Activated gamma-delta T cell treated with Interleukin-2 at 50 U/mL for 16 hours (primary cell): ENCODE measurements at places on chromosomes 7 and 10.
A peak's percentile ranks its signal among the peaks of the same experiment; 100 is the strongest.

- DNase-seq, result no peak
Observed at GRCh38 chr10:44171765-44172164, 213.1 kb downstream of the CXCL12 start.

DNA sequence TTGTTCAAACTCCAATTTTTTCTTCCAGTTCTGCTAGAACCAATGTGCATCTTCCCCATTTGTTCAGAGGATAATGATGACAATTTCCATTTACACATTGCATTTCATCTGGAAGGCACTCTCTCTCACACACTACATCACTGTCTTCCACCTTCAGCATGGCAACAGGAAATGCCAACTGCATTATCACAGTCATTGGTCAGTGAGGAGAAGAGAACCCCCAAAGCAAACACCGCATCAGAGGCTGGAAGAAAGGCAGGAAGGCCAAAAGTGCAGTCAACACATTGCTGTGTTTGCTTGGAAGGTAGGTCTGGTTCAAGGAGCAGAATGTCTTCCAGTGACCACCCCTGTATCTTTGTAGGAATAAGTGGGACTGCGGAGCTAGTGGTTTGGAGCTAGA lies 192.2 kb upstream of the RHOBTB1 start:
- DNase-seq, result no peak

DNA sequence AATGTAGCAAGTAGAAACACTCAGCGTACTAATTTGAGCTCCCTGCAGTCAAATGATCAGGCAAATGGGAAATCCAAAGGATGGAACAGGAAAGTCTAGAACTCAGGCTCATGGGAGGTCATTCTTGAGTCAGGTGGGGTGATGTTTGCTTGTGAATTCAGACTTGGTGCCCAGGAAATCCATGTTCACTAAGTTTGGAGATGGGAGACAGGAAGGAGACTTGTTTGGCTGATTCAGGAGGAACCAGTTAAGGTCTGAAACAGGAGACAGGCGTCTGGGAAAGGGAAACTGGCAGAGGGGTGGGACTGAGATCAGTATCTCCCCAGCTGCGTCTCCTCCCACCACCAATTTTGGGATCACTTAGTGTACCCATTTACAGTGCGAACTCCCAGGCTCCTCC lies 38.4 kb upstream of the ZNF438 start:
- DNase-seq, result no peak

- no peak for DNase-seq
Observed at GRCh38 chr7:47726047-47726726, 144.3 kb upstream of the TNS3 start.

- no peak for DNase-seq
Observed at GRCh38 chr10:114845978-114846693, 24.6 kb downstream of the FHIP2A start.

GRCh38 chr10:69952069-69952800 lies 100.4 kb upstream of the MACROH2A2 start:
- DNase-seq, result no peak

- DNase-seq, result no peak
Observed at GRCh38 chr7:95375591-95376257, 20.5 kb downstream of the PON3 start.

DNA sequence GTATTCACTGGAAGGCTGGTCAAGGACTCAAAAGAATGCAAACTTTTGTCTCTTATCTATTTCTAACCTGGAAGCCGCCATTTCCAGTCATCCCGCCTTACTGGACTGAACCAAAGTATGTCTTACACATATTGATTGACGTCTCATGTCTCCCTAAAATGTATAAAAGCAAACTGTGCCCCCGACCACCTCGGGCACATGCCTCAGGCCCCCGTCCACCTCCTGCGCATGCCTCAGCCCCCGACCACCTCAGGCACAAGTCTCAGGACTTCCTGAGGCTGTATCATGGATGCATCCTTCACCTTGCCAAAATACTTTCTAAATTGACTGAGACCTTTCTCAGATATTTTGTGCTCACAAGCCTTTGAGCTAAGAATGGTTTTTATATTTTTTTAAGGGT lies 148.6 kb downstream of the PTPRN2 start:
- no peak for DNase-seq

DNA sequence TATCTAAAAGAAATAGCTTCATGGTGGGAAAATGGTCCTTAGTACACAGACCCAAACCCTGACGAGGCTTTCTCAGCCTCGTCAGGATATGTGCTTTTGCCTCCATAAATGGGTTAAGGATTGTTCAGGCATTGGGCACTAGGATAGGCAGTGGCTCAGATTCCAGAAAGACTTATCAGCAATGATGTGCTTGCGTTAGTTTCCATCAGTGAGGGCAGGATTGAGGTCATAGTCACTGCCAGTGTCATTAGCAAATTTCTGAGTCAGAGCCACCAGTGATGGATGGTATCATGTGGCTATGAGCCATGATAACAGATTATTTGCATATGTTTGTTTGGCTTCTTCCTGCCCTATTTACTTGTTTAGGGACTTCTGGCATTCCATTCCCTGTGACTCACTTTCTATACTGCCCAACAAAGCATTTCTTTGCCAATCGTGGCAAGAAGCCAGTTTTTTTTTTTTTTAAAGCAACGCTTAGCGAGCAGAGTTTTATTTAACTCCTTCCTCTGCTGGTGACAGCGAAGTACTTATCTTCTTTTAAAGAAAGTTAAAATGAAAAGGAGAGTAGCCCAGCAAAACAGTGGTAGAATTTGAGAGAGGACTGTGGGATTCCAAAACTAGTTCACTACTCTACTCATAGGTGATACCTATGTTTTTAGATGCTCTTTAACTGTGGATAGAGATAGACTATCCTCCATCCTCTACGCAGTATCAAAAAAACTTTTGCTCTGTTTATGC lies 44.4 kb downstream of the MYPN start:
- no peak for DNase-seq

DNA sequence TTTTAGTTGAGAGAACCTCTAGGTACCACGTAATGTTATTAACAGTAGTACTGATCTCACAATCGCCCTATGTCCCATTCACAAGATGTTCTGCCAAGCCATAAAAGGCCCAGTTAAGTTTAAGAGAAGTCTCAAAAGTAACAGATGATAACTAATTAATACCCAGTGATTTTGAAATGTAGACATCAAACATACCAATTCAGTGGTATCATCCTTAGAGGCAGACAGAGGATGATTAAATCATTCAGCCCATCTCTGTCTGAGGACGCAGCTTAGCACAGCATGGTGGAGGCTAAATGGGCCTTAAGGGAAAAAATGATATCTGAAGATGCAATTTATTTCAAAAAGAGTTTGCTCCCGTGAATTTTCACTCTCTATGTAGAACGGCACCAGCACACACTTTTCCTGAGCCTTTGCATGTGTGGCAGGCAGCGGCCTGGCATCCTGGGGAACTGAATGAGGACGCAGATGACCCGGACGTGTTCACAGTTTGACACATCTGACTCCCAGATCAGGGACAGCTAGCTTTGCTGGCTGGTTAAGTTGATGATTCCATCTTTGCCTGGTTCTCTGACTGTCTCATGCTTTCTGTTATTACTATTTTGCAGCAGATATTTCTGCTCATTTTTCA lies 13.4 kb downstream of the EGFR start:
- no peak for DNase-seq

DNA sequence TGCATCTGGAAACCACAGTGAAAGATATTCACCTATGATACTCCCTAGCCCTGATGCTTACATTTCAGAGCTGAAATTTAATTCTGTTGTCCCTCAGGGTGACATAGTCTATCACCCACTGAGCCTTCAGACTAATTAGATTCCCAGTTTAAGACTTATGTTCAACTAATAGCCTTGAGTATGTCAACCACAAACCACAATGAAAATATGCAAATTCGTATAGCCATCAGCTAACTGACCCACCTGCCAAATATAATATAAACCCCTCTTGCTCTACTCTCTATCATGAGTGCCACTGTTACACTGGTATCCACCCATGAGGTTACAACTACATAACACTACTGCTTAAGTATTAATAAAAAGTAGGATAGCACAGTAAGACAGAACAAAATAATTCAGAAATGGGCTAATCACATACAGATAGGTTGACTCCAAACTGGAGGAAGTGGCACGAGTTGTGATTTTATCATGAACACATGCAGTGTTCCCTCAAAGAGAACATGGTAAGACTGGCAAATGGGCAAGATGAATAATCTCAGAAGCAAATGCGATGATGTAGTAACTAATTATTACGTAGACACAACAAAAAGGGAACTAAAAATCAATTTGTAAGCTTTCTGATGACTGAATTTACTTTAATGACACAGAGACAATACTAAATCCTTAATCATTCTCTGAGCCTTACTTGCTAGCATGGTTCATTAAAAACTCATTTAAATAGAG lies 290.6 kb downstream of the PARD3 start:
- no peak for DNase-seq

DNA sequence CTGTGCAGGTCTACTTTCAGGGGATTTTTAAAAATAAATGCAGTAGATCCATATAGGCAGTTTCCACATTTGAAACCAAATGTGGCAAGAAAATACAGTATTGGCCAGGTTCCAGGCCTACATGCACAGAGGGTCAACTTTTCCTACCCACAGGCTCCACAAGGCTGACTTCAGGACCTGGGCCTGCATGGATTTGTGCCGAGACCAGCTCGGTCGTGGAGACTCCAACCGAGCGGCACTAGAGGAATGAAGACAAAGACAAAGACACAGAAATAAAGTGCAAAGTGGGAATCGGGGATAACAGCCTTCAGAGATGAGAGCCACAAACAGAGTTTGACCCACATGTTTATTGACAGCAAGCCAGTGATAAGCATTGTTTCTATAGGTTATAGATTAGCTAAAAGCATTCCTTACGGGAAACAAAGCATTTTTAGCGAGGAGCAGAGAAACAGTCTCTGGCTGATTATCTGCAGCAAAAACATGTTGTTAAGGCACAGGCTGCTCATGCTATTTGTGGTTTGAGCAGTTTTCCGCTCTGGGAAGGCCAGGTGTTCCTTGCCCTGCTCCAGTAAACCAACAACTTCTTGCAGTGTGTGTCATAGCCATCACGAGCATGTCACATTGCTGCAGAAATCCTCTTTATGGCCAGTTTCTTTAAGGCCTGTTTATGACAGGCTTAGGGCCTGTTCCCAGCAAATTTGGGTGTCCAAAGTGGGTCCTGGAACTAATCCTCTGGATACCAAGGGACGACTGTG lies 52.6 kb downstream of the ZNF37A start:
- no peak for DNase-seq

- no peak for DNase-seq
Observed at GRCh38 chr7:1678571-1679325, 8.7 kb downstream of the ELFN1 start.

DNA sequence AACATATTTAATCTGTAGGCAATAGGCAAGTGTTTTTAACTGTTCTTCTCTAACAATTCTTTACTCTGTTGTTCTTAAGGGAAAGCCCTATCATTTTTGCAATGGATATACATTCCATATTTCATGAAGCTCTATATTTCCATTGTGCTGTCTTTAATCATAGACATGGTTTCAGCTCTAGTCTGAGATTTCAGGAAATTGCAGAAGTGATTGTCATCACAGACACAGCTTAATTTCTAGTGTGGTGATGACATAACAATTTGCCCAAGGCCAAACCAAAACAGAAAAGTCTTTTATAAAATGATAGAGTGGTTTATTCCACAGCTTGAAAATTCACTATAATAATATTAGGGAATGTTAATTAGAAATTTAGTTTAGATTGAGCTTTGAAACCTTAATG lies 494.1 kb upstream of the SEMA3A start:
- no peak for DNase-seq

DNA sequence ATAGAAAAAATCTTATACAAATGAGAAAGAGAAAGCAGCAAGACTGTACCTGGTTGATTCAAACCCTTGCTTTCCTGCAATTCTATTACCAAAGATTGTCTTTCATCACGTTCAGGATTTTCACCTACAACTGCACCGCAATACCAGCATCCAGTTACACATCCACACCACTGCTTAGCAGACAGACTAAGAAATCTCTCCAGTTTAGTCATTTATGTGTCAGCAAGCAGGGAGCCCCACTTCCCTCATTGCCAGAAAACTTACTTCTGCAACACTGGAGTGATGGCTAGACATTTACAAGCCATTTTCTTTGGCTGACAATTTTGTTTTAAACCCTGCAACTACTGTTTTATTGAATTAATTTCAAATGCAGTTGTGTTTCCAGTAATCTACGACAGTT lies 359.6 kb upstream of the MEOX2 start:
- no peak for DNase-seq

GRCh38 chr7:149220534-149220933 lies 18.9 kb upstream of the ZNF212 start:
- DNase-seq, result no peak

- DNase-seq, result peak; percentile 62
Observed at GRCh38 chr10:80529604-80530003, 8.1 kb upstream of the SH2D4B start.

- DNase-seq, result no peak
Observed at GRCh38 chr10:125264091-125264490, 103.7 kb upstream of the CTBP2 start.

- DNase-seq, result no peak
Observed at GRCh38 chr10:104807581-104808310, 166.7 kb downstream of the SORCS3 start.

GRCh38 chr7:126778101-126778500 lies 474.6 kb downstream of the GRM8 start:
- DNase-seq, result no peak

DNA sequence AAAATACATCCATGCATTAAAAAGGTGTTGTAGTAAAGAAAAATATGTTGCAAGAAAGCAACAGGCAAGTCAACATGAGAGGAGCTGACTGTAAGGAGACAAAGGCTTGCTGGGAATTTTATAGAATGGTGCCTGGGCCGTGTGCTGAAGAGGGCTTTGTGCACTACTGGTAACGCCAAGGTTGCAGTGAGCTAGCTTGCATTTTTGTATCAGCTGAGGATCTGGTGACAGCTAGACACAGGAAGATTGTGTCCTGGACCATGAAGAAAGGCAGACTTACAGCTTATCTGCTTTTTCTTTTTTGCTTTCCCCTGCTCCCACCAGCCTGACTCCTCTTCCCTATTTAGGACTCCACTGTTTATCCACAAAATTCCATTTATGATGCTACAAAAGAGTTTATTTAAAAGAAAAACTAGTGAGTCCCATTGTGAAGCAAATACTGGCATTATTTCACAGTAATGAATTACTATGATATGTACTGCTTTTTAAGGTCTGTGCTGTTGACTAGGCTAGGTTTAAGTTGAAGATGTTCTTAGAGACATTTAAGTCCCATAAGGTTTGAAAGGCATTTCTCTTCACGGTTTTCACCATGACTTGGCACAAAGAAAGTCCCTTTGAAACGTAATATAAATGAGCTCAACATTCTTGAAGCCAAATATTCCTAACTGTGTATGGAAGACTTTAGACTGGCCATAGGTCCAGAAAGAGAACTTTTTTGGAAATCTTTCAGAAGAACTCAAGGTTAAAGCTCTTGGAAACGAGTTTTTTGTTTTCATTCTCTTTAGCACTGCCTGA lies 88.6 kb downstream of the SEC23IP start:
- no peak for DNase-seq

- peak; percentile 45 for DNase-seq
Observed at GRCh38 chr7:114922026-114922651, at the start of gene MDFIC. Gene MDFIC, plus strand, starts transcription at chr7:114922094. Its CDS starts 940 bp downstream, at chr7:114923034.
